ENCODE measurements at places on chromosomes 6 and 20. TPM values are rescaled to one million over a fixed set of nuclear protein-coding genes. Genes with fewer than 3 reads are reported as not detected.

Gene LRRC1
- total RNA-seq = 11.3 TPM

Gene SYCP2L
- total RNA-seq = 0.57 TPM

Gene SPO11
- total RNA-seq = not detected

Gene HLA-DQA1
- total RNA-seq = not detected

Gene TUBB2B
- 17.1 TPM for total RNA-seq

Gene HTR1E
- not detected for total RNA-seq

Gene TBPL1
- total RNA-seq = 32.3 TPM

Gene STK35
- total RNA-seq = 16.9 TPM

Gene CALHM5
- 3.8 TPM for total RNA-seq

Gene RBPJL
- not detected for total RNA-seq

Gene UBD
- total RNA-seq = not detected

Gene TINAG
- not detected for total RNA-seq

Gene TFAP2C
- 1.9 TPM for total RNA-seq

Gene NOTCH4
- total RNA-seq = 1.6 TPM

Gene SLC22A16
- total RNA-seq = not detected

Gene UBE2V1
- total RNA-seq = 58.9 TPM

Gene LTA
- total RNA-seq = not detected

Gene TMC2
- not detected for total RNA-seq

Gene HLA-DRB1
- total RNA-seq = not detected

Gene KCNK16
- total RNA-seq = not detected

Gene FGD2
- not detected for total RNA-seq

Gene SLC44A4
- total RNA-seq = not detected

Gene SLC22A1
- 0.17 TPM for total RNA-seq

Gene DYNLT2
- 2.8 TPM for total RNA-seq

Gene PPP1R10
- total RNA-seq = 28.2 TPM

Gene TNFRSF6B
- 3.4 TPM for total RNA-seq

Gene CTCFL
- total RNA-seq = not detected

Gene RAD21L1
- 0.07 TPM for total RNA-seq

Gene PRR18
- 0.14 TPM for total RNA-seq

Gene GSS
- total RNA-seq = 151 TPM

Gene CYP24A1
- total RNA-seq = 0.05 TPM

Gene HBS1L
- 157 TPM for total RNA-seq

Gene MYB
- 4.1 TPM for total RNA-seq

Gene SPATA25
- 0.21 TPM for total RNA-seq

Gene ZKSCAN8
- total RNA-seq = 10.2 TPM

Gene RNF39
- total RNA-seq = not detected

Gene SIGLEC1
- total RNA-seq = not detected

Gene CDH26
- total RNA-seq = not detected

Gene BIRC7
- total RNA-seq = not detected

Gene C6orf15
- total RNA-seq = 2.4 TPM

Gene PCIF1
- 9.3 TPM for total RNA-seq

Gene FOXP4
- total RNA-seq = 5.4 TPM

Gene TMEM217
- total RNA-seq = 3.2 TPM

Gene SAMD3
- 0.07 TPM for total RNA-seq

Gene CCN6
- total RNA-seq = not detected

Gene TMEM244
- not detected for total RNA-seq

Gene ENTPD6
- total RNA-seq = 62.4 TPM

Gene RIPPLY2
- not detected for total RNA-seq

Gene ADTRP
- total RNA-seq = 3.9 TPM

Gene ZC2HC1B
- not detected for total RNA-seq

All from A172 (cell line).